ENCODE measurements at places on chromosomes 2 and 18.

GRCh38 chr2:124542932-124543640 lies 518.0 kb downstream of the CNTNAP5 start:
- no peak for DNase-seq

DNA sequence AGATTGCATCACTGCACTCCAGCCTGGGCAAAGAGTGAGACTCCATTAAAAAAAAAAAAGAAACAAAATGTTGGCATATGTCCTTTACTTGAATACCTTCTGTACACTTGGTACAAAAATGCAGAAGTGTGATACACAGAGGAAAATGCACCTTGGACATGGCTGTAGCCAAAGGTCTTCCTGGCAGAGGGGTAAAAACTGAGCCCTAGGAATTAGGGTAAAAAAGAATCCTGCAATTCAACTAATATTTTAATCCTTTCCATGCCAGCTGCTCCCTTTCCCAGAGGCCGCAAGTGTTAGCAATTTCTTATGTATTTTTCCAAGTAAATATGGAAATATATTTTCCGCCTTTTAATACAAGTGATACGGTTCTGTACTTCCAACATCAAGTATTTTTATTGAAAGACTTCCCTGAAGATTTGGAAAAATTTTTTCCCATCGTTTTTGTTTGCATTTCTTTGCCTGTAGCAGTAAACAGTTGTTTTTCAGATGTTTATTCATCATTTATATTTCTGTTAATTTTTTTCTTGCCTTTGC lies 26.2 kb downstream of the KCNJ13 start:
- DNase-seq = no peak

DNA sequence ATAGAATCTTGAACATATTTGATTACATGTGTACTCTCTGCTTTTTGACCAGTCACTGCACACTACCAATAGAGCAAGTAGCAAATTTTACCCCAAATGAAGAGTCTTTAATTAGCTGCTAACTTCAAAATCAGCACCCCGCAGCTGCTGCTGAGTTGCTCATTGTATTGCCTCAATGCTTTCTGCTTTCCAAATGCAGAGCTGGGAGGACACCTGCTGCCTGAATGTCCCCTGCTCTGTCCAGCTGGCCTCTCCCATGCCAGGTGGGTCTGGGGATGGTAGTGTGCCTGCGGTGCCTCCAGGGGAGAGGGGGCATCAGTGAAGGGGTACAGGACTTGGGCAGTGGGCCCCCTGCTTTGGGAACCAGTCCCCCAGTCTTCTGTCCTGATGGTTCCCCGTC lies 184.8 kb downstream of the PRKCE start:
- no peak for DNase-seq

DNA sequence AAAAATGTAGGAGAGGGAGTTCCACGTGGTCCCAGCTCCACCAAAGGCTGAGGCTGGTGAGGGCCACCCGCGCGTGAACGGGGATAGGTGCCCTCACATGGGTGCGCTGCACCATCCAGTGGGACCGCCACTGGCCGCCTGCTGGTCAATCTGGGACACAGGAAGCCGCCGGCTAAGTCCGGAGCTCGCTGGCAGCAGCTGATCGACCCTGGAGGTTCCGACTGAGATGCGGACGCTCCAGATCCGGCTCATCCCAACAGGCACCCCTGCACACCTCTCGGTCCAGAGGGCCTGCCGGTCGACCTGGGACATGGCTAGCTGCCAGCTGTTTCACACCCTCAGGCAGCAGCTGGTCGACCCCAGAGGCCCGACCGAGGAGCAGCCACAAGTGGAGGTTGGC lies 116.5 kb upstream of the ANKRD30BL start:
- no peak for DNase-seq

Measured in GM04503 (cell line).